ENCODE measurements at places on chromosomes 16 and 17.

DNA sequence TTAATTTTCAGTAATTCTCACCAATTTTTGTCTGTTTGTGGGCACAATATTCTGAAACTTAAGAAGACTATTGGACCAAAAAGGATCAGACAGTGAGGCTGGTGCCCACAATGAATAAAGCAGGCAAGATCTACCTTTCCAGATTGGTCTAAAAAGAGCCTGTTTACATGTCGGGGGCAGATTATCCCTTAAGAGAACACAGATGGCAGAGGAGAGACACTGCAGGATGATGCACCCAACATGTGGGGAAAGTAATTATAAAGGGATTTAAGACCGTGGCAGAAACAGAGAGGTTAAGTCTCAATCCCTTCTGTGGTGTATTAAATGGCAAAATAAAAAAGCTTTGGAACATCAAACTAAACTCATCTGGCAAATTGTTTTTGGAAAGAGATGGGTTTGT, 331.8 kb upstream of the CDH11 start:
- DNase-seq = no peak

GRCh38 chr17:45104029-45104428, 28.3 kb downstream of the PLCD3 start:
- no peak for DNase-seq

- DNase-seq = no peak
These were observed 72.1 kb upstream of the HAS3 start for GRCh38 chr16:69033151-69033949.

DNA sequence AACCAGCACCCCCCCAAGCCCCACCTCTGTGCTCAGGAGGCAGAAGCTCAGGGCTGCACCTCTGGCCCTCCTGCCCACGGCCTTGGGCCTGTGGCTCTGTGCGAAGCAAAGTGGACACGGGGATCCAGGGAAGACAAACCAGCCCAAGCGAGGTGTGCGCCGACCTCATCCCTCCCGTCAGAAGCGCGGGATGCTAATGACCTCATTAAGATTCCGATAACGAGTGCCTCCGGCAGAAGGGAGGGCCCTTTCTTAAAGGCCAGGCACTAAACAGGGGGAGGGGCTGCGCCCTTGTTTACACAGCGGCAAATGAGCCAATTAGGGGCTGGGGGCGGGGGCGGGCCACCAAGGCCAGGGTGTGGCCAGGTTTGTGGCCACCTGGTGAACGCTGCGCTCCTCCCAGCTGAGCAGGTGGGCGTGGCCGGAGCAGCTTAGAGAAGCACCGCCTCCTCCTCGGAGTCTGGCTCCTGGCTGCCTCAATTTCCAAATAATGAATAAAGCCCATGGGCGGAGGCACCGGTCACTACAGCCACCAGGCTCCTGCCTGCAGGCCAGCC, 3.2 kb downstream of the CBX4 start:
- DNase-seq = no peak

DNA sequence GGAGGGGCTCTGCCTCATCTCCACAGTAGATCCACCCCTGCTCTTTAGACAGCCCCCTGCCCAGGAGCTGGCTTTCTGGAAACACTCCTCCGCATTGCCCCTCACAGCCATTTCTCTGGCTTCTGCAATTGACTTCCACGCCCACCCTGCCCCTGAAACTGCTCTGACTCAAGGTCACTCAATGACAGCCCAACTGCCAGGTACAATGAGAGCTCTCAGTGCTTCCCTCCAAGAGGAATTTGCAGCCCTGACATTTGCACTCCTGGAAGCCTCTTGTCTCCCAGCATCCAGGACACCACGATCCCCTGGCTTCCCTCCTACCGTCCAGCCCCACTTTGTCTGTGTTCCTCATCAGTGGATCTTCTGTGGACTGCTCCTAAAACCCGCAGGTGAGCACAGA, 421.5 kb downstream of the SOX9 start:
- no peak for DNase-seq

GRCh38 chr17:559551-560431, 154.8 kb downstream of the VPS53 start:
- peak; percentile 83 for DNase-seq

DNA sequence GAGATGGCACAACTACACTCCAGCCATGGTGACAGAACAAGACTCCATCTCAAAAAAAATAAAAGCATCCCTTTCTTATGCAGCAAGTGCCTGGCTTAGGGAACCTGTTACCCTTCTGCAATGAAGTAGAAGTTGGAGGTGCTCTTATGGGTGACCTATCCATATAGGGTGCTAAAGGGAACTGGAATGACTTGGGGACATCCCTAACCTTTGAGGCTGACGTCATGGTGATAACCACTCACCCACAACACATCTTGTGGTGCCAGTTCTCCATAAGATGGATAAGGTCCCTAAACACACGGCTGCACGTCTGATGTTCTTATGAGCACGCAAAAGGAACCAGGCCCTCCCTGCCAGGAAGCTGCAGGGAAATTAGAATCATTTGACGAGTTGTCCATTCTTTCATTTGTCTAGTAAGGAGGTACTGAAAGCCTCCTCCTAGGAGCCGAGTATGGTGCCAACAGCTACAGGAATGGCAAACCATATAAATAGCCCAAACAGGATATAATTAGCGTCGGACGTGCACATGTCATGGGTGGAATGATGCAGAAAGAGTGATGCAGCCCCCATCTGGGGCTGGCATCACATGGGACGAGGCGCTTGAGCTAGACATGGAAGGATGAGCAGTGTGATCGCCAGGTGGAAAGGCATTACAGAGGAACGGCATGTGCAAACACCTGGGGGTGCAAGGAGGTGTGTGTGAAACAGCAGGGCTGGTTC, 52.5 kb downstream of the ARHGAP27 start:
- DNase-seq = no peak
